Stimulated activated CD8-positive, alpha-beta memory T cell treated with anti-CD3 and anti-CD28 coated beads, Interleukin-4, amount 100 ng/mL, for 24 hours (primary cell): ENCODE measurements at places on chromosomes 6 and 20.

DNA sequence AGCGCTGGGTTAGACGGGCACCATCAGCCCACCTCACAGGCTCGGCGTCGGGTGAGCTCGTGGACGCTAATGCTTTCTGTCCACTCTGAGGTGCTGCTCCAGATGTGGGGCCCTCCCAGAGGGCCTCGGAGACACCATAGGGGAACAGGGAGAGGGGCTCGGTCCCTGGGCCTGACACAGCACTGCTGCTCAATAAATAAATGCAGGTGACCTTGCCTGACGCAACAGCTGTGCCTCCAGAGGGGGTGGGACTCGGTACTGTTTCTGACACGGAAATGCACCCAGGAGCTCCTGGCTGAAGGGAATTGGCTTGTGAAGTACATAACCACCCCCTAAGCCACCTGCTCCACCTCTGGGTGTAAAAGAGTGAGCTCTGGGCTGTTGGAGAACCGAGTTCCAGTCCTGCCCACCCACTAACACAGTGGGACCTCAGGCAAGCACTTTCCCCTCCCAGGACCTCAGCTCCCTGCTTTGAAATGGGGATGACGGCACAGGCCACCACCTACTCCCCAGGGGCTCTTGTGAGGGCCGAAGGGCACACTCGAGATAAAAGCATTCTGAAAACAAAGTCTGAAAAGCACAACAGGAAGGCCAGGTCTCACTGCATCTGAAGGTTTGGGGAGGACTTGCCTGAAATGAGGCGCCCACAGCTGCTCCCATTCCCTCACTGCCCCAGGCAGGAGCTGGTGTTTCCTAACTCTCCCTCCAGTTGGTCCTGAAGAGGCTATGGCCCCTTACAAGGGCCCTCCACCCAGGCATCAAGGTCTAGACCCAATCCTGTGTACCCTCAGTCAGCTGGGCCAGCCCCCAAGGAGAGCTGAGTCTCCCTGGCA, 6.7 kb downstream of the KCNK15 start:
- no peak for DNase-seq

DNA sequence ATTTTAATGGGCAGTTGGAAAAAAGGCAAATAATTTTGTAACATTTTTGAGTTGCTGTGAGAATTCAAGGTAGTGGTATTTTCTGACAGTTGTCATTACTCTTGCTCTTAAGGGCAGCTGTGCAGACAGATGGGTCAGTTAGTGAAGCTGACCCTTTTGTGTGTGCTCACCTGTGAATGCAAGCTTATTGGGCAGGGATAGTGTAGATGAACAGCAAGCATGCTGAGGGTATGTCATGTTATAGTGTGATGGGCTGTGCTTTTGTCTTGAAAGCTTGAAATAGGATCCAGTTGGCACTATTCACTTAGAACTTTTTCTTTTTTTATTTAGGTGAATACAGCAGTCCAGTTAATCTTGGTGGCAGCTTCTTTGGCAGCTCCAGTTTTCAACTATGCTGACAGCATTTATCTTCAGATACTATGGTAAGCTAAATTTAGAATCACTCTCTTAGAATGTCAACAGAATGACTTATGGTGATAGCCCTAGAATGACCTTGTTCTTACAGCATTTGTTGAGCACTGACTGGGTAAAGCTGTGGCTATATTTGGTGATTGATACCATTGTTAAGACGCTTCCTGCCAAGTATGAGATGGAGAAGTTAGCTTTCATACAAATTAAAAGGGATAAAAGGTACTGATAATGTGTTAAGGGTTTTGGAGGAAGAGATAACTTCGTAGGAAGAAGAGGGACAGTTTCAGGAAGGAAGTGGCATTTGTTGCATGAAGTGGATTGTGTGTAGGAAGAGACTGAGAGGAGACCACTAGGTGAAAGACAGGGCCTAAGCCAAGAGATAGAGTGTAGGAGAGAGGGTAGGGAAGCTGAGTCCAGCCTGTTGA, 19.5 kb downstream of the LRRN4 start:
- DNase-seq = no peak

DNA sequence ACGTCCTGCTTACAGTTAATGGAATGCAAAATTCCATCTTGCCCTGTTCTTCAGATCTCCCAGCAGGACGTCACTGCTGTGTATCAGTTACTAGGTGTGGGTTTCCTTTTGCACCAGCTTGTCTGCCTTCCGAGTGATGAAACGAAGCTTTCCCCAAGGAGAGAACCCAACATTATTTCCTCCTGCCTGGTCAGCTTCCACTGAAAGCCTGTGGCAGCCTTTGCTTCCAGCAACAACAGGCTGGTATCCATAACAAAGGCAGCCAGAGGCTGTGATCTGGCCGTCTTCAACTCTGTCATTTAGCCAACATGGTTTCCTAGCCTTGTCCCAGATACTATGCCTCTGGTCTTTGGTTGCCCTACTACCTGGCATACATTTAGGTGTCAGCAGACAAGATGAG, 78.9 kb upstream of the HEY2 start:
- DNase-seq = no peak

GRCh38 chr6:33073431-33073871, at the start of gene HLA-DPA1:
Gene HLA-DPA1, minus strand, starts transcription at chr6:33073649.
- DNase-seq = no peak

- DNase-seq = no peak
Measured at GRCh38 chr20:25000268-25000801, 7.8 kb upstream of the APMAP start.

GRCh38 chr6:19795211-19795610, 42.0 kb upstream of the ID4 start:
- no peak for DNase-seq

- DNase-seq = no peak
Measured at GRCh38 chr6:90065173-90065572, 170.9 kb downstream of the GJA10 start.

DNA sequence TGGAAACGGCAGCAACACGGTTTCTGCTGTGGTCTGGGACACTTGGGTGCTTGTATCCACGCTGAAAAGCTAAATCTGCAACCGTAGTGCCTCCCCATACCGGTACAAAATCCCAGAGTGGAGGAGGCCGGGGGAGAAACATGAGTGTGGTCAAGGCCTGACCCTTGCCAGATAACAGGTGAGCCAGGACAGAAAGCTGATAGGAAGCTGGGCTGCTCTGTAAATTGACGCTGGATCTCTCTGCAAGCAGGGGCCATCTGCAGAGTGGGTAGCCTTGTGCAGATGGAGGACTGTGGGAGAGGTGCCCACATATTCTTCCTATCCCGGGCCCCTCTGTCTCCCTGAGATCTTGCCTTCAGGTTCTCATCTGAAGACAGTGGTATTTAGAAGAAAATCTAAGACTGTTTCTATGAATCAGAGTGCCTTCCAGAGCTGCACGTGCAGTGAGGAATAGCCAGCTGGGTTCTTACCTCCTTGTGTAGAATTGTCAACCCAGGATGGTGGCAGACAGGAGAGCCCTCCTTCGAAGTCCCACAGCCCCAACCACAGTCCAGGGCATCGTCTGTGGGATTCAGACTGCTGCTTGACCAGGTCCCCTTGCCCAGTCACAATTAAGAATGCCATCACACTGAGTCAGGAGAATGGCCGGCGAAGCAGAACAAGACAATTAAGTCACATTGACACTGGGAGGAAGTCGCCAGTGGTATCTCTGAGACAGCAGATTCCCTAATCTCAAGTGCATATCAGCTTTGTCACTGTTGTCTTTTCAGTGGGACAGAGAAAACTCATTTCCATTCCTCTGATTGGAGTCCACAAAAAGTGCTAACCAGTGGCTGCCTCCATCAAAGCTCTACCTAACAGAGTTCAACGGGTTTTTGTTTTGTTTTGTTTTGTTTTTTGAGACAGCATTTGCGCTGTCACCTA, 100.0 kb upstream of the RIPOR2 start:
- no peak for DNase-seq

DNA sequence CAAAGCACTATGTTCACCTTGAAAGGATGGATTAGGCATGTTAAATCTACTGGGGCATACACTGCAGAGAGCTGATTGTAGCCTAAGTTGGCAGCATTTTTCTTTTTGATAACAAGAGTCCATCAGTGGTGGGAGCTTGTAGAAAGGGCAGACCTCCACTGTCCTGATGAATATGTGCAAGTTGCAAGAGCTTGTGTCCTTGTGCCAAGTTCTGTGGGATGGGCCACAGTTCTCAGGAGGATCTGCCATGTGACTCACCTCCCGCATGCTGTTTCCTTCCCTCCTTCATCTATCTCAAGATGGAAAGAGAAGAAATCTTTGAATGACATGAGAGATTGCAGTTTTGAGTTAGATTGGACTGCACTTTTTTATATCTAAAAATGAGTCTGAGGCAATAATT, 58.3 kb upstream of the GGTLC1 start:
- DNase-seq = no peak

GRCh38 chr6:27867051-27867944, 44.9 kb downstream of the OR2B2 start:
- DNase-seq = peak; percentile 55

GRCh38 chr6:99350573-99350972, 1.1 kb upstream of the FAXC start:
- no peak for DNase-seq

- no peak for DNase-seq
Measured at GRCh38 chr6:37496951-37497885, 2.5 kb downstream of the CCDC167 start.

DNA sequence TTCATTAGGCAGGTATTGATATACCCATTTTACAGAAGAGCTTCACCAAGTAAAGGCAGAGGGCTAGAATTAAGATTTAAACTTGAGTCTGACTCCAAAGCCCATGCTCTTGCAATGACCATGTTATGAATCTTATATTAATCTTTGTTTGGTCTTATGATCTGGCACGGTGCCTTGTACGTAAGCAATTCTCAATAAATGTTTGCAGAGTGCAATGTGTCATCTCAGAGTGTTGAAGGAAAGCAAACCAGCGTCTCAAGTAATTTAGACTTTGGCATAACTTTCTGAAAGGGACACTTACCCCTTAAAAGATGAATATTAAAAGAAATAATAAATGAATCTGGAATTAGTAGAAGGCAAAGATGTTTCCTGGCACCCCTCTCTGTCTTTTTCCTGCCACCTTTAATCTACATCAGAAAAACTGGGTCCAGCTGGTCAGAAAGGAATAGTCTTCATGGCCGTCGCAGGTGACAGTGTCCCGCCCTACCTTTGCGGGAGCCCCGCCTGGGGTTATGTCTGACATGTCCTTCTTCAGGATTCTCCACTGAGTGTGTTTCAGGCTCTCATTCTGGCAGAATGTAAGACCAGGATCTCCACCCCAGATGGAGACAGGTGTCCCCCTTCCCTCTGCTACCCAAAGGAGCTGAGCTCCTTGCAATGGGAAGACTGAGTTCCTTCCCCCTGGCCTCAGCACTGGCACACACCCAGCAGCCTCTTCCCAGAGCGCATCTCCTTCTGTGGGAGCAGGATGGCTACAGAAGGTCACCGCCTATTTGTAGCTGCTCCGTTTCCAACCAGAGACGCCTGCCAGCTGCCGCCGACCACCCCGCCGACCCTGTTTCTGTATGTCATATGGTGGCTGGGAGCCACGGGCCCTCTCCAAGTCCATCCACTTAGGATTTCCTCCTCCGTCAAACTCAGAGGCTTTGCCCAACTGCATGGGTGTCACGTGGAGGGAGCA, 266.3 kb upstream of the ECI2 start:
- no peak for DNase-seq

DNA sequence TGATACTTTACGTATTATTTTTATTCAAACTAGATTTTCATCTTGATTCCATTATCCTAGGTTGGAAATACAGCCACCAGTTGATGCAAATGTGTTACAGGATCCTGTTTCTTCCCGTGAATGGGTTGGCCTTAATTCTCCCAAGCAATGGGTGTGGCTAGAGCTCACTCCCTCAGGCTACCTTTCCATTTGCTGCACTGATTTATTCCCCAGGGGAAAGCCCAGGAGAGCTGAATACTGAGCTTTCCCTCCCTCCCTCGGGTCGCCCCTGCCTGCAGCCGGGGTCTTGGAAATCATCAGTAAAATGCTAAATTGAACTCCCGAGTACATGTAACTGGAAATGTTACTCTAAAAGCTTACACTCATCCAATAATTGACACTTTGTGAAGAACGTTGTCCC, 9.9 kb downstream of the SMOC2 start:
- no peak for DNase-seq

DNA sequence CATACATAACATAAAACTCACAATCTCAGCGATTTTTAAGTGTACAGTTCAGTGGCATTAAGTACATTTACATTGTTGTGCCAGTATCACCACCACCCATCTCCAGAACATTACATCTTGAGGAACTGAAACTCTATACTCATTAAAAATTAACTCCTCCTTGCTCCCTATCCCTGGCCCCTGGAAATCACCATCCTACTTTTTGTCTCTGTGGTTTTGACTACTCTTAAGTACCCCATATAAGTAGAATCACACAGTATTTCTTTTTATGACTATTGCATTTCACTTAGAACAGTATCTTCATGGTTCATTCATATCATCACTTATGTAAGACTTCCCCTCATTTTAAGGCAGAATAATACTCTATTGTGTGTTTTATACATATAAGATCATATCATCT, 1108.1 kb downstream of the GRIK2 start:
- DNase-seq = no peak

DNA sequence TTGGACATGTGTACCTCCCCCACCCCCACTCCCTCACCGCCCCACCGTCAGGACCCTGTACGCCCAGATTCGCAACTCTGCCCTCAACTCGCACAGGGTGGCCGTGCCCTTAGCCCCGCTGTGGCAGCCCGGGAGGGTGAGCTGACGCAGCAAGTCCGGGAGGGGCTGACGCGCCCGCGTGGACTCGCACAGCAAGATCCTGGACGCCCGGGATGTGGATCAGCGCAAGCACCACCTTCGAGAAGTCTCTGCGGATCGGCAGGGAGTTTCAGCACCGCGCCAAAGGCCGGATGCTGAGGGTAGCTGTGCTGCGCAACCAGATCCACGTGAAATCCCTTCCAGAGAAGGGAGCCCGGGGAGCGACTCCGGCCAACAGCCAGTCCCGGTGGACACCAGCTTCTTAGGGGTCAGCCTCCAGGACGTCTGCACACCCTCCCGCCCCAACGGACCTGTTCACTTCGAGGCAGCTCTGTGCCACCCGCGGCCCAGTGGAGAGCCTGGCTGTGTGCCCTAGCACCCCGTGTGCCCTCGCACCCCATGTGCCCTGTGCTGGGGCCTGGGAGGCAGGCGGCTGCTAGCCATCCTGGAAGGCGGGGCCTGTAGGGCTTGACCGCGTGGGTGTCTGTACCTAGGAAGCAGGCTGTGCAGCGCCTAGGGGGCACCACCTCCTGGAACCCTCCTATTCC, 6.7 kb upstream of the GJA10 start:
- no peak for DNase-seq

DNA sequence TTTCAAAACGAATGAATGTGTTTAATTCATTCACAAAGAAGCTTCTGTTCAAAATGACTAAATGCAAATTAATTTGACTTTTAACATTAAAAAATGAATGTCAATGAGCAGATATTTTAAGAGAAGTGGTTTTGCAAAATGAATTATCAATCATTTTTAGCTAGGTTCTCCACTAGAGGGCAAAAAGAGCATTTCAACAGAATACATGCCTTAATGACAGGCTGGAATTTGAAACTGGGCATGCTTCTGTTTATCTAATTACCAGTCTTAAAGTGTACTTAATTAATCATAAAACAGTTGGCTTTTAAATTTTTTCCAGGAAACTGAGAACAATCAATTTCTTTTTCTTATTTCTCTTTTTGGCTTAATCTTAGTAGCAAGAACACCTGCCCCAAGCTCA, 63.8 kb upstream of the TINAG start:
- DNase-seq = no peak

GRCh38 chr6:16256781-16257180, 18.4 kb downstream of the GMPR start:
- DNase-seq = no peak

- no peak for DNase-seq
Measured at GRCh38 chr6:132310921-132311320, 90.4 kb downstream of the MOXD1 start.

- no peak for DNase-seq
Measured at GRCh38 chr20:52748285-52748932, 223.7 kb upstream of the TSHZ2 start.

- DNase-seq = no peak
Measured at GRCh38 chr20:61210862-61211261, 41.2 kb upstream of the CDH4 start.
